ENCODE measurements at places on chromosomes 2 and 18.

- no peak for DNase-seq
Measured at GRCh38 chr2:215431778-215432758, 3.8 kb downstream of the FN1 start.

DNA sequence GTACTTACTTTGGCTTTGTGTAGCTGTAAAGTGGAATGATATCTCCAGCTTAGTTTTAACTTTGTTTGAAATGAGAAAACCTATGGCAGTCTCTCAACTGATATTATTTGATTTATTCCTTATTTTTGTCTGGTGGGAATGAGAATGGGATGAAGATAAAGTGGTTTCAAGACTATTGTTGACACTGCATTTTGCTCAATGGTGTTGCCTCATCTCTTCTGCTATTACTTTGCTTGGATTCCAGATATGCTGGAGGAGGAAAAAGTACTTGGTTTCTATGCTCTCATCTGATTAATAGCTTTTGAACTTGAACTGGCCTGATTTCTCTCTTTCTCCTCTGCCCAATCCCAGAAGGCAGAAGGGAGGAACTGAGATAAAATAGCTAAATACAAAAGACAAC lies 198.2 kb downstream of the CTNNA2 start:
- DNase-seq, result no peak

DNA sequence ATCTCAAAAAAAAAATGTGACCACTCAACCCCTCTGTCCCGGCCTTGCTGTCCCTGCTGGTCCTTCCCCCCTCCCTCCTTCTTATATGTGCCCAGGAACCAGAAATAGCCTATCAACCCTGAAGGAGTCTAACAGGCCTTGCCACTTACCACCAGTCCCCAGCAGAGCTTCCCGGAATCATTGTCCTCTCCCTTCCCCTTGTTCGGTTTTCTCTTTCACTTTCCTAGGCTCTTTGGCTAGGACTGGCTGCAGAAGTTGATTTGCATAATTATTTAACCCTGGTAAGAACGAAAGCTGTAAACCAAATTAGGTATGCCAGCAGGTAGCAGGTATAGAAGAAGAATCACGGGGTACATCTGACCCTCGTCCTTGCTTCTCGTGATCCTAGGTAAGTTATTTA lies 72.6 kb upstream of the ZNF532 start:
- DNase-seq, result no peak

DNA sequence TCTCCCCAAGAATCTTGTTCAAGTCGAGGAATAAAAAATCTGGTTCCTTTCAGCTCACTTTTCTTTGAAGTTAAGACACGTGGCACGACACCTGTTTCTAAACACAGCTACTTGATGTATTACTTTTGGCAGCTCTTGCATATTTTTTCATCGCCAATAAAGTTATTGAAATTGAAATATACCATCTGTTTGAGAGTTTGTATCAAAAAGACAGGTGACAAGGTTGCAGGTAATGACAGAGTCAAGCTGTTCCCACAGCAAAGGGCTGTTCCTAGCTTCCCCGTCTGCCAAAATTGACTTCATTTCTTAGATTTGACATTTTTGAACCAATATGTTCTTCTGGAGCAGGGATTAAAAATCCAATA lies 5.5 kb upstream of the GPR45 start:
- DNase-seq, result no peak

GRCh38 chr2:170076189-170076588 lies 101.8 kb upstream of the MYO3B start:
- DNase-seq, result no peak

DNA sequence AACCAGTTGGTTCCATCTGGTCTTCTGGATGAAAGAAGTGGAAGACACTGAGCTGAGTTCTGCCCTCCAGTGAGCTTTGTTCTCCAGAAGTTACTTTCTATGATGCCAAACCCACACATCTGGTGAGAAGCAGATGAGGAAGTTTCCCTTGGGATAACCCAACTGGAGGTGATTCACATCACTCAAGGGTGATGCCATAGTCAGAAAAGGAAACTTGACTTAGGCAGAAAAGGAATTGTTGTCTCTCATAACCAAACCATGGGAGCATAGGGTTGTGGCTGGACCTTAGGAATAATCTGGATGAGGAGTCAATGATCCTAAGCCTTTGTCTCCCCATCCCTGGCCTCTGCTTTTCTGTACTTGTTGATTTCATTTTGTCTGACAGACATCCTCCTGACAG lies 43.7 kb downstream of the CDC42EP3 start:
- no peak for DNase-seq

DNA sequence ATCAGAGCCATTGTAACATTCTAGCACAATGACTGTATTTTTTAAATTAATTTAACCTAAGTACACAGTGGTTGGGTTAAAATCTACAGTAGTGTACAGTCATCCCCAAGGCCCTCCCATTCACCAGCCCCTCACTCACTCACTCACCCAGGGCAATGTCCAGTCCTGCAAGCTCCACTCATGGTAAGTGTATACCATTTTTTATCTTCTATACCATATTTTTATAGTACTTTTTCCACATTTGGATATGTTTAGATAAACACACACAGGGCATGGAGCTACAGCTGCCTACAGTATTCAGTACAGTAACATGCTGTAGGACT lies 72.1 kb downstream of the COPS8 start:
- DNase-seq, result no peak
